Astrocyte (in vitro differentiated cells and primary cell): ENCODE measurements at places on chromosomes 6 and 20. TPM values are rescaled to one million over a fixed set of nuclear protein-coding genes. Genes with fewer than 3 reads are reported as not detected.

The WFDC12 gene
- total RNA-seq, result not detected in 2 replicates

The VEGFA gene
- 144 and 154 TPM in 2 replicates for total RNA-seq

The TFAP2D gene
- total RNA-seq, result not detected in 2 replicates

The DBNDD2 gene
- 10.7 and 11.3 TPM in 2 replicates for total RNA-seq

The ULBP2 gene
- total RNA-seq, result 7.3 and 7.5 TPM in 2 replicates
